ENCODE measurements at places on chromosomes 4 and X.

DNA sequence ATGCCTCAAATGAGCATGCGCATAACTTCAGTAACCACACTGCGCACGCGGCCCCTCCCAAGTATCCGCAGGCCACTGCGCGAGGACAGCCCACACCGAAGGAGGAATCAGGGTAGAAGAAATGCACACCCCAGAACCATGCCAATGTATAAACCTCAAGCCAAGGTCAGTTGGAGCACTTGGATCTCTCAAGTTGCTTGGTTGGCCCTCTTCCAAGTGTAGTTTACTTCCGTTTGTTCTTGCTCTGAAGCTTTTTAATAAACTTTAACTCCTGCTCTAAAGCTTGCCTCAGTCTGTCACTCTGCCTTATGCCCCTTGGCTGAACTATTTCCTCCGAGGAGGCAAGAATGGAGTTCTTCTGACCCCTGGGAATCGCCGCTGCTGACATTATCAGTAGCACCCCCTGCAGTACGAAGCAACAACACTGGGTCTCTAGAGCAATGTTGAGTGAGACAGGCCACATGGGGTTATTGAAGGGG lies 22.0 kb upstream of the SPINK2 start:
- DNase-seq = no peak

GRCh38 chr4:1192091-1192492 lies 19.7 kb upstream of the SPON2 start:
- no peak for DNase-seq

GRCh38 chrX:19046343-19047215 lies 62.7 kb upstream of the PHKA2 start:
- no peak for DNase-seq

- no peak for DNase-seq
Measured at GRCh38 chrX:43474321-43474720, 181.8 kb upstream of the MAOA start.

DNA sequence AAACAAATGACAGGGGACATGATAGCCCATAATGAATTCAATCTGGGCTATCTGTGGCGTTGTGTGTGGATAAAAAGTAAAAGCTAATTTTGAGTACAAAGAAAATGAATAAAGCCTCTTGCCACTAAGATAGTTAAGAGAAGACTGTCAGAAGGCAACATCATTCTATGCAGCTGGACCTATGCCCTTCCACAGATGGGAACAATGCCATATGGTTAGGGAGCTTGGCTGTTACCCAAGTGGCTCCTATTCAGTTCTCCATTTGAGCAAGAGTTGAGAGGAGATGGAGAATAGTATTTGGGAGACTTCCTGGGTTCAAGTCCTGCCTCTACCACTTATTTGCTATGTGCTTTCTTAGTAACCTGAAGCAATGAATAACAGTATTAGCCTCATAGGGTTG lies 107.7 kb downstream of the ANXA3 start:
- no peak for DNase-seq

GRCh38 chrX:40084471-40085101 lies 13.2 kb downstream of the BCOR start:
- DNase-seq = no peak

DNA sequence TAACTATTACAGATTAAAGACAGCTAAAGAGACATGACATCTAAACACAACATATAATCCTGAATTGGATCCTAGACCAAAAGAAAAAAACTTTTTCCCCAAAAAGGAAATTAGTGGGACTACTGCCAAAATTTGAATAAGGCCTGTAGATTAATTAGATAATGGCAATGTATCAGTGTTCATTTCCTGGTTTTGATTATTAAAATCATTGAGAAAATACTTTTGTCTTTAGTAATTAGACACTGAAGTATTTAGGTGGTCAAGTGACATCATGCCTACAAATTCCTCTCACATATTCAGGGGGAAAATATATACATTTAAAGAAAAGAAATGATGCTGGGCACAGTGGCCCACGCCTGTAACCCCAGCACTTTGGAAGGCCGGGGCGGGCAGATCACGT lies 10.4 kb upstream of the USO1 start:
- DNase-seq = no peak

DNA sequence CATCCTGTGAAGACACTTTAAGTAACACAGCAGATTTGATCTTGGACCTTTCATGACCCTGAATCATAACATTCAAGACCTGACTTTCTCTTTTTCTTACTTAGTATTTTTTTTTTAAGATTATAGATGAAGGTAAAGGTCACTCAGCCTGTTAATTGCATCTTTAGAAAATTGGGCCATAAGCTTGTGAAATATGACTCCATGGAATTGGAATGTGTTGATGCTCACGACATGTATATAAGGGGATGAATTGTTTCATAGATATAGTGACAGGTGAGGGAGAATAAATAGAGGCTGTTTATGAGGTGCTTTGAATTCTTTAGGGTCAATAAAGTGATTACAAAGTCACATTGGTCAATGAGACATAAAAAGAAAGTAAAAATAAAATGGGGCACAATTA lies 27.7 kb upstream of the HS3ST1 start:
- DNase-seq = no peak

GRCh38 chrX:37697169-37697760 lies 11.7 kb downstream of the XK start:
- DNase-seq = no peak

DNA sequence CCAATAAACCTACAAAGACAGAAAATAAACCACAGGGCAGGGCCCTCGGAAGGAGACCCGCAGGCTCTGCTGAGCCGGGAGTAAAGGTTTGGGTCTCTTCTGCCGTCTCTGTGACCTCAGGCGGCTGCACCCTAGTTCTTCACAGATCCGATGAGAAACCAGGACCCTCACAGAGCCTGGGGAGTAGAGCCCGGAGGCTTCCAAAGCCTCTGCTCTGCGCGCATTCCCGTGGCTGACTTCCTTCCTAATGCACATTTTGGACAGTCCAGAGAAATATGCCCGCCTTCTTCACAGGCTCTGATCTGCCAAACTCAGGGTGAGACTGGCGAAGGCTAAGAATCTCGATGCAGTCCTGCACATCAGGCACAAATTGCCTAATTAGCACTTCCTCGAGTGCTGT lies 245.5 kb downstream of the EVC2 start:
- no peak for DNase-seq

DNA sequence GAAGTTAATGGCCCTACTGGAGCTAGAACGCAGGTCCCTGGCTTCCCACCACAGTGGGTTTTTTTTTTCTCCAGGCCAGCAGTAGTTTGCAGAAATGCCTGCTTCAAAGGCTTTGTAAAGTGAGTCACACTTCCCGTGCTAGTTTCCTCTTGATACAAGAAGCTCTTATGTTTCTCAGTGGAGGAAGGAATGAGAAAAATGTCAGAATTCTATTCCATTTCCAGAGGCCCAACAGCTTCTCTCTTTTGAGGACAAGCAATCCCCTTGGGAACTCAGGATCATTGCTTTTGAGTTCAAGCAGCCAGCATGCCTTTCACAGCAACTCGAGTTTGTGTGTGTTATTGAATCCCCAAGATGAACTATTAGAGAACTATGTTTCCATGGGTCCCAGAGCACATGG lies 134.3 kb downstream of the GUCY2F start:
- DNase-seq = no peak

- no peak for DNase-seq
Measured at GRCh38 chr4:52949336-52949735, 87.2 kb downstream of the RASL11B start.

GRCh38 chr4:7020290-7020689 lies 22.9 kb upstream of the TADA2B start:
- no peak for DNase-seq

GRCh38 chr4:42347076-42347475 lies 50.2 kb upstream of the SHISA3 start:
- no peak for DNase-seq

- DNase-seq = no peak
Measured at GRCh38 chrX:151543706-151544105, 19.8 kb upstream of the PASD1 start.

DNA sequence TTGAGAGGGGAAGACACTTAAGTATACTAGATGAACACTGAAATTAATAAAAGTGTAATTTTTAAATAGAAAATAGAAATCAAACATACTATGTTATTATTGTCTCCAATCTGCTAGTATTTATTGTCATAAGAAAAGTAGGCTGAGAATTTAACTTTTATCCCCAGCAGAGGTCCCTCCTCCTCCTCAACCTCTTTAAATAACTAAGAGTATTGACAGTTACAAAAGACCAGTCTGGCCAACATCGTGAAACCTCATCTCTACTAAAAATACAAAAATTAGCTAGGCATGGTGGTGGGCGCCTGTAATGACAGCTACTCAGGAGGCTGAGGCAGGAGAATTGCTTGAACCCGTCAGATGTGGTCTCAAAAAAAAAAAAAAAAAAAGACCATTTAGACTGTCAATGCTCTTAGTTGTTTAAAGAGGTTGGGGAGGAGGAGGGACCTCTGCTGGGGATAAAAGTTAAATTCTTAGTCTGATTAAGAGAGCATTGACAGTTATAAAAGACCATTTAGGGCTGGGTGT lies 4.2 kb downstream of the SLC30A9 start:
- DNase-seq = no peak

GRCh38 chrX:19867411-19867732 lies 20.0 kb downstream of the SH3KBP1 start:
- DNase-seq = no peak

DNA sequence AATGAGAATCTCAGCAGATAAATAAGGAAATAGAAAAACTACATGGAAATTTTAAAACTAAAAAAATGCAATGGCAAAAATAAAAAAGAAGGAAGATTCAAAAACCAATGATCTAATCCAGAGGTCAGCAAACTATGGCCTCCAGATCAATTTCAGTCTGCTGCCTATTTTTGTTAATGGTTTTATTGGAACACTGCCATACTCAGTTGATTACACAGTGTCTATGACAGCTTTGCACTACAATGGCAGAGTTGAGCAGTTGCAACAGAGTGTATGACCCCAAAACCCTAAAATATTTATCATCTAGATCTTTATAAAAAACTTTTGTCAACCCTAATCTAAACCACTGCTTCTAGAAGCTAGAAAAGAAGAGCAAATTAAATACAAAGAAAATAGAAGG lies 170.3 kb downstream of the RAB28 start:
- DNase-seq = no peak

DNA sequence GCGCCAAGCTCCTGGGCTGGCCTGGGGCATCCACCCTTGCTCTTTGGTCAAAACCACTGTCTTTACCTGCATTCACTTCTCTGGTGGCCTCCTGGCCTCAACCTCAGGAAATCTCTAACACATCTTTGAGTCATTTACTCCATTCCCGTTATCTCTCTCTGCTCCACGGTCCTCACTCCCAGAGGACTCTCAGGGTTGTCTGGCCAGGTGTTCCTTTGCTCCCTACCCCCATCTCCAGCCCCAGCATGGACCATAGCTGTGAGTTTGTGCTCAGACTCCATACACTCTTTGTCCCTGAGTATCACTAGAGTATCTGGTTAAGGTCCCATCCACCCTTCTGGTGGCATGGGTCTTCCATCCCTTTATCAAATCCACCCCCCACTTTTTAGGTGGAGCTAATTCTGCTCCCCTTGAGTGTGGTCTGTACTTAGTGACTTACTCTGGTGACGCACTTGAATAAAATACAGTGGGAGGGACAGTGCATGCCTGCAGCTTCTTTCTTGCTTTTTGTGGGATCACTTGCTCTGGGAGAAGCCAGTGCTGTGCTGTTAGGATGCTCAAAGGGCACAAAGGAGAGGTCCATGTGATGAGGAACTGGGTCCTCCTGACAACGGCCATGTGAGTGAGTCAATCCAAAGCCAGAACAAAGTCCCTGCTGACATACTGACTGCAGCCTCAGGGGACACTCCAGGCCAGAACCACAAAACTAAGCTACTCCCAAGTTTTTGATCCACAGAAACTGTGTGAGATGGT lies 44.3 kb downstream of the IGFBP7 start:
- DNase-seq = no peak

GRCh38 chr4:140012688-140013486 lies 141.1 kb downstream of the MAML3 start:
- DNase-seq = peak; percentile 75

DNA sequence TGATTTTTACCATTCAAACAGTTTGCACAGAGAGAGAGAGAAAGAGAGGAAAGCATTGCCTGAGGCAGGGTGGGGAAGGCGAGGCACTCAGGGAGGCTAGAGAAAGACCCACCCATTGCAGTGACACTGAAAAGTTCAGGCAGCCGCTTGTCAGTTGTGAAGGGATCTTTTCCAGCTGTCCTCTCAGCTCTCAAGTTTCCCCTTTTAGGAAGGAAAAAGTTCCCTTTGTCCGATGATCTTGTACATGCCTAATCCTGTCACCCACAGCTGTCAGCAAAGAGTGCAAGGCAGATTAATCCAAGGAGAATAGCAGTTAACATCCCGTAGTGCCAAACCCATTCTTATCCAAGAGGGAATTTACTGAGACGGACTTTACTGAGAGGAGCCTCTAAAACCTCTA lies 255.0 kb downstream of the MAGEB5 start:
- DNase-seq = no peak

GRCh38 chr4:74284053-74284452 lies 24.2 kb upstream of the EPGN start:
- DNase-seq = no peak

GRCh38 chrX:137549851-137550664 lies 15.9 kb upstream of the ZIC3 start:
- no peak for DNase-seq

DNA sequence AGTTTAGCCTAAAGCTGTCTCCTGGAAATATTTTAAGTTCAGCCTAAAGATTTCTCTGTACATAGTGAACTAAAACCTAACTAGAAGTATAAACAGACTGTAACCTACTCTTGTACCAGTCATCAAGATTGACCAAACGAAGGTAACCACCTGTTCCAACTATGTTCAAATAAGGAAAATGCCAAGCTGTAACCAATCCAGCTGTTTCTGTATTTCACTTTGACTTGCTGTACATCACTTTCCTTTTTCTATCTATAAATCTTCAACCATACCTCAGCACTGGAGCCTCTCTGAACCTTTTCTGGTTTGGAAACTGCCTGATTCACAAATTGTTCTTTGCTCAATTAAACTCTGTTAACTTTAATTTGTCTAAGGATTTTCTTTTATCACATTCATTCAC lies 3.1 kb upstream of the CYSLTR1 start:
- no peak for DNase-seq

GRCh38 chrX:64427281-64427680 lies 32.0 kb upstream of the MTMR8 start:
- peak; percentile 3 for DNase-seq

- DNase-seq = no peak
Measured at GRCh38 chrX:53283567-53283966, 2.2 kb upstream of the IQSEC2 start.

- DNase-seq = no peak
Measured at GRCh38 chrX:110568441-110568840, 209.8 kb downstream of the RTL9 start.

DNA sequence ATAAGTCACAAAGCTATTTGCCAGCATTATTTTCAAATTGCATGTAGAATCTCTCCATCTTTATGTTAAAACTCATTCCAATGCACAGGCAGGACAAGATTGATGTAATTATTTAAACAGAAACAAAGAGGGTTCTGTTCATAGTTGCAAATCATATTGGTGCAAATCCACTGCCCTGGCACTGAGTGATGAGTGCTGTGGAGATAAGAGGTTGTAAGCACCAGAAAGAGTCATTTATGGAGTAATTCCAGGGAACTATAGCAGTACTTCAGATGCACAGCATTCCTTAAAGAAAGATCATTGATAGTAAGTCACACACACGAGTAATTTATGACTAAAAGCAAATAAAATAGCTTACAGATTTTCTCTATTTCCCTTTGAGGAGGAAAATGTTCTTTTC lies 337.7 kb upstream of the CTSO start:
- DNase-seq = no peak

GRCh38 chr4:6076391-6076790 lies 58.2 kb upstream of the C4orf50 start:
- DNase-seq = no peak

GRCh38 chrX:123878252-123878721 lies 18.4 kb downstream of the XIAP start:
- DNase-seq = peak; percentile 40

- DNase-seq = no peak
Measured at GRCh38 chrX:154036513-154036912, 16.8 kb upstream of the IRAK1 start.

All from B cell (primary cell).